ENCODE measurements at places on chromosomes 16 and 17. TPM values are rescaled to one million over a fixed set of nuclear protein-coding genes. Genes with fewer than 3 reads are reported as not detected.

The EFNB3 gene
- total RNA-seq: 1.1 TPM

The G6PC1 gene
- not detected for total RNA-seq

The RRAD gene
- 58.3 TPM for total RNA-seq

DNA sequence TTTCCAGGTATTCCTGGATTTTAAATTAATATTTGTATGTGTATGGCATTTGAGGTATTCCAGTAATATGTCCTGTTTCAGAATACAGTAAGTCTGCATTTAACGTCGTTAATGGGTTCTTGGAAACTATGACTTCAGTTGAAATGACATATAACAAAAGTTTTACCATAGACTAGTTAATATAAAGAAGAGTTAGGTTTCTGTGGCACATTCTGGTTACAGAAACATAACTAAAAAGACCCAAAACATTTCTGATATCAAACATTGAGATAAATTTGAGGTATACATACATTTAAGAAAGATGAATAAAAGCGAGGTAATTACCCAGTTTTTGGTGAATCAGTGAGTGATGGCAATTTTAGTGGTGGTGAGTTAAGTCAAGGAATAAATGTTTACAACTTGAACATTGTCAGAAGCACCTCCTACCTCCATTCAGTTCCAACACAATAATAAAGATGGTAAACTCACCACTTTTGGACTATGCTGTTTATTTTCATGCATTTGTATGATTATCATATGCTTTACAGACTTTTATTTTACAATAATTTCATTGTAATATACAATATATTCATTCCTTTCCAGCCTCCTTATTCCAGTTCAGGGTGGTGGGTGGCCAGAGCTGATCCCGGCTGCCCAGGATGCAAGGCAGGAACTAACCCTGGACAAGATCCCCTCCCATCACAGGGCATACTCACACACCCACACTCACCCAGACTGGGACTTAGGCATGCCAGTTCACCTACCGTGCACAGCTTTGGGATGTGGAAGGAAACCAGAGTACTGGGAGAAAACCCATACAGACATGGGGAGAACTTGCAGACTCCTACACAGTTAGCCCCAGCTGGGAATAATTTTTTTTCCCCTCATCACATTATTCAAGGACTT is 9.7 kb downstream of the LUC7L3 start:
- no peak for DNase-seq

- DNase-seq: no peak
Observed at GRCh38 chr17:31321966-31322365, 544 bp upstream of the EVI2A start.

- DNase-seq: no peak
Observed at GRCh38 chr16:66265048-66265415, 101.5 kb upstream of the CDH5 start.

GRCh38 chr17:332023-332422 is 20.6 kb downstream of the RPH3AL start:
- no peak for DNase-seq

DNA sequence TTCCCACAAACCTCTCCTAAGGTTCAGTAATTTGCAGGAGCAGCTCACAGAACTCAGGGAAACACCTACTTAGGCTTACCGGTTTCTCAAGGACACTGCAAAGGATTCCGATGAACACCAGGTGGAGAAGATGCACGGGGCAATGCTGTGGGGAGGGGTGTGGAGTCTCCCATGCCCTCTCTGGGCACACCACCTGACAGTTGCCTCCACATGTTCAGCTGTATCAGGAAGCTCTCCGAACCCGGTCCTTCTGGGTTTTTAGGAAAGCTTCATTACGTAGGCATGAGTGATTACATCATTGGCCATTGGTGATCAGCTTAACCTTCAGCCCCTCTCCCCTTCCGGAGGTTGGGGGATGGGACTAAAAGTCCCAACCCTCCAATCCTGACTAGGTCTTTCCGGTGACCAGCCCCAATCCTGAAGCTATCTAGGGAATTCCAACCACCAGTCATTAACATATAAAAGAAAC is 21.6 kb downstream of the C17orf58 start:
- DNase-seq: no peak

The BTBD17 gene
- total RNA-seq: not detected

- no peak for DNase-seq
Observed at GRCh38 chr17:59846394-59847165, 46.2 kb downstream of the TUBD1 start.

The SP6 gene
- 0.50 TPM for total RNA-seq
